ENCODE measurements at places on chromosomes 2 and 18. TPM values are rescaled to one million over a fixed set of nuclear protein-coding genes. Genes with fewer than 3 reads are reported as not detected.
A peak's percentile ranks its signal among the peaks of the same experiment; 100 is the strongest.

Gene CHMP1B
- 39.1 TPM for total RNA-seq

DNA sequence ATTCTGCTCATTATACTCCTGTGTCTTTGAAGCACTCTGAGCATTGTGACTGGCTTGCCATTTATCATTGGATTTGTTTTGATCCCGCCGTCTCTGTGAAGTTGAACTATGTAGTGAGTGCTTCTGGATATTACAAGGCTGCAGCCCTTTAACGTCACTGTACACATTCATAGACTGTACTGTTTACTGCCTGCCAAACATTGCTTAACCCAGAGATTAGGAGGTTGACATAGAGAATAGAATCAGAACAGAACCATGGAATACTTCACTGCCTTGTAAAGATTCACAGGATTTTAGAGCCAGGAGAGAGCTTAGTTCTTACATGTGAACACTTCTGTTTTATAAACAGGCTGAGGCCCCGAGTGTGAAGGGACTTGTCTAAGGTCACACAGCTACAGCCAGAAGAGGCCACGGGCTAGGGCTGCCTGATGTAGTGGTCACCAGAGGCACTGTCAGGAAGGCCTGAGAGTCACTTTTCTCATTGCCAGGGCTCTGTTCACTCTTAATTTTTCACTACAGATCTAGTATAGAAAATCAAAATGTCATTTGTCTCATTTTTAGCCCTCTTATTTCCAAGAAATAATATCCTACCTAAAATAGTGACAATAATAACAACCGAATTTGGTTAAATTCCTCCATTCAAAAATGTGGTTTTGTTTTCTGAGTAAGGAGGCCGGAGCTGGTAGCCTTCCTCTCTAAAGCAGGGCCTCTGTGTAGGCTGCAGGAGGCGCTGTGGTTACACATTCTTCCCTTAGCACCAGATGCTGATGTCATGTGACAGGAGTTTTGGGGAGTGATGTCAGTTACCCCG is 87.9 kb downstream of the UGGT1 start:
- DNase-seq: peak; percentile 39

DNA sequence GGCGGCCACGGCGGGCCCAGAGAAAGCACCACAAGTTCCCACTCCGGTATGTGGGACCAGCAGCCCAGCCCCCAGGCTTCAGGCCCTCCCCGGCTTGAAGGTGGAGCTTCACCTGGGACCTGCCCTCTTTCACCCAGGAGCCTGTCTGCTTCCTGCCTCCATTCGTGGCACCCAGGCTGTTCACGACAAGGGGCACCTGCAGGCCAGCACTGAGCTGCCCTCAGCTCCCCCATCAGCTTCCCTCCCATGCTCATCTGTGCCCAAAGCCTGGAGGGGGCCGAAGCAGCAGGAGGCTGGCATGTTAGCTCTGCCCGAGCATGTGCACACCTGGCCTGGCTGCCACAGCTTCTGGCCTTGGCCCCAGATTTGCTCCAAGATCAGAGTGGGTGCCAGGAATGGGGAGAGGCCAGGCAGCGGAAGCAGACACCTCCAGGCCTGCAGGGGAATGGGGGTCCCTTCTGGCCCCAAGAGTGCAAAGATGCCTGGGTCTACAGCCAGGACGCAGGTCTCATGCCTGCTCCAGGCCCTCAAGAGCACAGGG is 312.4 kb upstream of the SYT4 start:
- DNase-seq: peak; percentile 30

GRCh38 chr2:231245249-231246094 is 47.0 kb downstream of the ARMC9 start:
- no peak for DNase-seq

DNA sequence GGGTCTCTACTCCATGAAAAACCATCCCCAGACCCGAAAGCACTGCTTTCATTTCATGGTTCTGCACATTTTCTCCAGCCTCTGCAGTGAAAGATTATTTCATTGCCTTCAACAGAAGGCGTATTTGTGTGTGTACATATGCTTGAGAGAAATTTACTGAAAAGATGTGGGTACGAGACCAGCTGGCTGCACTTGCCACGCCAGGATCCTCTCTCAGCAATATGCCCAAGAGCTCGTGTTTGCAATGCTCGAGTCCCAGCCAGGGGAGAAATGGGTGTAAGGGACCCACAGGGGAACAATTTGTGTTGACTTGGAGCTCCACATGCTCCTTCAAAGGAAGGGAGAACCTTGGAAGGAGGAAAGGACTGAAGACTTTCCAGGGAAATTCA is 37.3 kb downstream of the TMEM177 start:
- no peak for DNase-seq

DNA sequence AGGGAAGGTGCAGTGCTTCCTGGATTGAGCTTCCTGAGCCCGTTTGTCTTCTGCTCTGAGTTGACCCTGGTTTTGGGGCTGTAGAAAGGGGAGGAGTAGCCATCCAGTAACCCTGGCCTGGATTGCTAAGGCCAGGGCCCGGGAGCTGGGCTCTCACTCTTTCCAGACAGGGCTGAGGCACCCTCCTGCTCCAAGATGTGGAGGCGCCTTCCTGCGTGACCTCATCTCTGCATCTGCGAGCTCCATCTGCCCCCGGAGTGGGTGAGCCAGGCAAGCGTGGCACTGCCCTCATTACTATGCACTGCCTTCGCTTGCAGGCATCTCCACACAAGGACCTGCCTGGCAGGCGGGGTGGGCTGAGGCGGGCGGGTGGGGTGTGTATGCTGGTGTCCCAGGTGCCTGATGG is 58.0 kb downstream of the RAB31 start:
- no peak for DNase-seq

Gene ARHGAP28
- 7.5 TPM for total RNA-seq

Gene SALL3
- total RNA-seq: 0.08 TPM

GRCh38 chr2:240624950-240625621 is at the start of gene GPR35:
Gene GPR35 (plus strand): TSS chr2:240625480. CDS start chr2:240629953, 4,473 bp downstream.
- peak; percentile 79 for DNase-seq

DNA sequence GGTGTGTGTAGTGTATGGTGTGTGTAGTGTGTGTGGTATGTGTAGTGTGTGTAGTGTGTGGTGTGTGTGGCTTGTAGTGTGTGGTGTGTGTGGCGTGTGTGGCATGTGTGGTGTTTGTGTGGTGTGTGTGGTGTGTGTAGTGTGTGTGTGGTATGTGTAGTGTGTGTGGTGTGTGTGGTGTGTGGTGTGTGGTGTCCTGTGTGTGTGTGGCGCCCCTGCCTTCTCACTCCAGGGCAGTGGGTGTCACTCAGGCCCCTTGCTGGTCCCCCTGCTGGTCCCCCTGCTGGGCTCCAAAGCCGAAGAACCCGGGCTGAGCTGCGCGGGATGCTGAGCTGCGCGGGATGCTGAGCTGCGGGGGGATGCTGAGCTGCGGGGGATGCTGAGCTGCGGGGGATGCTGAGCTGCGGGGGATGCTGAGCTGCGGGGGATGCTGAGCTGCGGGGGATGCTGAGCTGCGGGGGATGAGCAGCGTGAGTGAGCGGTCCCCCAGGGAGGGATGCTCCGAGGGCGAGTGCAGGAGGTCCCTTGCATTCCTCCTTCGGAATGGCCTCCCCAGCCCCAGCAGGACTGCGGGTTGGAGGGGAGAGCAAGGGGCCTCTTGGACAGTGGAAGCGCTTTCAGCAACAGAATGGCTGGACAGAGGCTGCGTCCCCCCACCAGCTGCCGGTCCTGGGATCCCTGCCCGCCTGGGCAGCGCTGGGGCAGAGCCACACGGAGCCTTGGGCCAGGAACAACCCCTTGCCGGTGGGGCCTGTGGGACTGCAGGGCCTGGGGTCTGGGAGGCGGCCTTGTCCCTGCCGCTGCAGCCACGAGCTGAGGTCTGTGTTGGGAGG is 3.4 kb upstream of the RTP5 start:
- DNase-seq: no peak

- no peak for DNase-seq
These were observed 35.2 kb upstream of the STPG4 start for GRCh38 chr2:47190188-47190881.

GRCh38 chr2:75303227-75303626 is 103.9 kb upstream of the TACR1 start:
- DNase-seq: no peak

- DNase-seq: no peak
These were observed at the start of gene RTKN for GRCh38 chr2:74441690-74442482. Gene RTKN (minus strand): TSS chr2:74441937. CDS start chr2:74441816, 121 bp downstream.

Gene TANC1
- total RNA-seq: 44.5 TPM

DNA sequence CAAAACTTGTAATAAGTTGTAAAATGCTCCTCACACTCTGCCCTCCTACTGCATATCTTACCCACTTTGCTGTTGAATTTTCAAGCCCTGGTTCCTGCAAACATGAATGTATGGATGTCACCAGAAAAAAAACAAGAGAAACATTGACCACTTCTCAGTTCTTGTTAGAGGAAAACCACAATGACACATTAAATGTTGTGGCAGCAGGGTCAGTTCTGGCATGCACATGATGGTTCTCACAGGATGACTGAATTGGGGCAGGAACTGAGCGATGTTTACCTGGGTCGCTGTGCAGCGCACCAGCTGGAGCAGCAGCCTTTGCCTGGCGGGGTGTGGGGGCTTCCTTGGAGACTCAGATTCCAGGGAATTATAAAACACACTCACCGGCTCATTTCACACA is 14.0 kb upstream of the PRKCE start:
- no peak for DNase-seq

DNA sequence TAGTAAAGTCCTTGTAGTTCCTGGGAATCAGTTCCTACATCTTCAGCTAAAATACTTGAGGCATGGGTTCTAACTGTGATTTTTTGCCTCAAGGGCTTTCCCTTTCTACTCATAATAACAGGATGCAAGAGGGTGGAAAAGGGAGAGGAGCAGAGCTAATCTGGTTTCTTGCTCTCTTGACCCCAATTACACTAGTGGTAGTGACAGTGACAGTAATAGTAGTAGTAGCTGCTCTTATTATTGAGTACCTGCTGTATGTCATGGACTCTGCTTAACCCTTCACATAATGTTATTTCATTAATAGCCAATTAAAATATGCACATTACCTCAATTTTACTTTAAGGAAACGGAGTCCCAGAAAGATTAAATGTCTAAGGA is 214.8 kb upstream of the HNRNPA3 start:
- no peak for DNase-seq

DNA sequence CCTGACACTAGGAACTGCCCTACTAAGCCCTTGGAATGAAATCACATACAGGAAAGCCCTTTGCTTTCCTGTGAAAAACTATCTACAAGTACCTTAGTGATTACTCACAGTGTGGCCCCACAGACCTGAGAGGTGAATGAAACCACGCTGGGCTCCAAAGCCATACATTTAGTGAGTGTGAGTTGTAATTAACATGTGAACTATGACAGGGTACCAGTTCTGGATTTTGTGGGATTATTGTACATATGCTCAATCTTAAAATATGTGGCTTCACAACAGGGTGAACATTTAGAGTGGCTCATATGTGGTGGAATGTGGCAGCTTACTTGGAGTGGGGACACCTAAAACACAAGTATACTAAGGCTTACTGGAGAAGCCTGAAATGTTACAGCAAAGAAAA is 12.3 kb downstream of the KCTD1 start:
- DNase-seq: no peak

Gene FAM237A
- 3.4 TPM for total RNA-seq

DNA sequence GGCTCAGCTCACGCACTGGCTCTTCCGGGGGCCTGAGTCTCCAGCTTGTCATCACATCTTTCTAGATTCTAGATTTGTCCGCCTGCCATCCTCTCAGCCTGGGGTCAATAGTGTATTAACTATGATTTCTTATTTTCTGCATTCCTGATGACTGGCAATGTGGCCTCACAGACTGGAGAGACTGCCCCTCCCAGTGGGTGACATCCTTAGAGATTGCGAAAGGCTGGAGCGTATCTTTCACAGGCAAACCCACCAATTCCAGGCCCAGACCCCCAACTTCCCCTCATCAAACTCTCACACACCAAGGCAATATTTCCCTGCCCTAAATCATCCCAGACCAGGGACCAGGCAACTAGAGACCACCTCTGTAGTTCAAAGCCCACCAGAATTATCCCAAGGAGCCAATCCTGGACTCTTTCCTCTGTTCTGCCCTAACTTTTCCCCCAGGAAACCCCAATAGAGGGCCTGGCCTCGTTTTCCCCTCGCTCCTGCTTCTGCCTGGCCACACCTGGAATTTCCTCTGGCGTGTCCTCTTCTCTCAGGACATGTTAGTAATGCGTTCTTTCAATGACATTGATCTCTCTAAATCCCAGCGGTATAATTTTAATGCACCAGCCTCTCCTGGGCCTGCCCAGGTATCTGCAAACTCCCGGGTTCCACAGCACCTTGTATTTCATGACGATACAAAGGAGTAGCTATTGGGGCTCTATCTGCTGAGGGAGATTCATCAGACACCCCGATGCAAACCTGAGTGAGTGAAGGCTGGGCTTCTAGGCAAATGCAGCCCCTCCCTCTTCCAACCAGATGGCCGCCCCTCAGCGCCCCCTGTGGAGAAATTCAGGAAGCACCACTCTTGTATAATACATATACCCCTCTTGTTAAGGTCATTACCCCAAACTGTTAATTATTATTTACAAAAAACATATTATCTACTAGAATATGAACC is 2.4 kb upstream of the KCNF1 start:
- DNase-seq: no peak

GRCh38 chr2:129877795-129878775 is 101.4 kb upstream of the RAB6C start:
- no peak for DNase-seq

DNA sequence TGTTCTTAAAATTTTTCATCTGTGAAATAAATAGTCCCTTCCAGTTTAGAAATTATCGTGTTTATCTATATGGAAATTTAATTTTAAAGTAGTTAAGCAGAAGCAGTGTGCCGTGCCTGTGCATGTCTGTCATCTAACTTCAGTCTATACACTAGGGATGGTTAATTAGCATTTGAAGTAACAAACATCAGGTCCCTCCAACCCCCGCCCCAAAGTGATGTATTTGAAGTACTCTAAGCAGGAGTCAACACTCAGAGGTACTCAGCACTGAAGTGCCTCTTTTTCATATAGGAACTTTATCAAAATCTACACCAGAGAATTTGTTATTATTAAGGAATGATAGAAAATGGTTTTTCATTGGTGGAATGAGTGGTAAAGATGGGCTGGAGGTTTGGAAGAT is 33.0 kb downstream of the LANCL1 start:
- DNase-seq: no peak

Gene ANKRD62
- not detected for total RNA-seq

GRCh38 chr2:137677466-137677865 is 286.8 kb upstream of the HNMT start:
- DNase-seq: no peak

DNA sequence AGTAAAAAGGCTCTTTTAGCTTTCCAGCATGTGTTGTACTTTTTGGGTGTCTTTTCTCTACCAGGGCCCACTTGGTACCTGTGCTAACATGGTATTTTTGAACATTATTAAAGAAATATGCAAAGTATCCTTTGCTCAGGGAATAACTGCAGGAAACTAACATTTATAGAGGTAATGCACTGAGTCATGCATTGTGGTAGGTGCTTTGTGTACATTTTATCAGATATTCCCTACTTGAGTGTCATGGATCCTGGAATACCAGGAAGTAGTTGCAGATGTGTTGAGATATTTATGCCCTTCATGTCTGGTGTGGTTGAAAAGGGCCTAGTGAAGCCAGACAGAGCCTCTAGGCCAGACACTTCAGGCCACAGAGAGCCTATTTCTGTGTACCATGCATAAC is 215.5 kb upstream of the CYRIA start:
- no peak for DNase-seq
